ENCODE measurements at places on chromosomes 11 and 22.

GRCh38 chr22:48952256-48953102 is 875.2 kb downstream of the BRD1 start:
- DNase-seq: no peak

GRCh38 chr11:95608093-95608492 is 181.5 kb downstream of the FAM76B start:
- no peak for DNase-seq

- no peak for DNase-seq
Measured at GRCh38 chr22:36422287-36423014, 34.7 kb upstream of the MYH9 start.

DNA sequence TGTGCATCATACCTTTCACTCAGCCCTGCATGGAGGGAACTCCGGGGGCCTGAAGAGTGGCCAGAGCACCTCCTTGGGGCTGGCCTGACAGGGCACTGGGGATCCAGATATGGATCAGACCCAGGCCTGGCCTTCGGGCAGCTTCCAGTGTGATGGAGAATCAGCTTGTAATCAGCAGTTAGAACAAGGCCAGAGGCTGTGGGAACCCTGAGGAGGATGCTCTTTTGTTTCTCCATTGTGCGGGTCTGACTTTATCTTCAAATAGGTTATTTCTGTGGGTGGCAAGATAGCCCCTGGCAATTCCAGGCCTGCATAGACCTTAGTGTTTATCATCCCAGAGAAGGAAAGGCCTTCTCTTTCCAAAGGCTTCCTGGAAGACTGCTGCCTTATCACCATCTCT is 12.3 kb downstream of the DGAT2 start:
- no peak for DNase-seq

- DNase-seq: no peak
Measured at GRCh38 chr11:9820260-9820659, 156.4 kb downstream of the SWAP70 start.

DNA sequence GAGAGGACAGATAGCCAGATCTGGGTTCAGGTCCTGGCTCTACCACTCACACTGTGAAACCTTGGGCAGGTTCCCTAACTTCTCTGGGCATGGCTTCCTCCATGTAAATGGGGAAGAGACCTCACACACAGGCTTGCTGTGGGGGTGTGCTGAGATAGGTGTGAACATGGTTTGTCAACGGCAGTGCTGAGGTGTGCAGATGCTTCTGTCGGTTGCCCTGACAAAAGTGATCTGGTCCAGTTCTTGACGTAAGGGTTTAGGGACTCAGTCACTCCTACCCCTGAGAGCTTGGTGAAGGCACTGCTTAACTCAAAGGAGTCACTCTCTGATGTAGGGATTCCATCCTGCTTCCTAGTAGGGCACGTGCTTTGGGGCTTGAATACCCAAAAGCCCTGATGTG is 2.0 kb downstream of the C1QTNF4 start:
- DNase-seq: no peak

DNA sequence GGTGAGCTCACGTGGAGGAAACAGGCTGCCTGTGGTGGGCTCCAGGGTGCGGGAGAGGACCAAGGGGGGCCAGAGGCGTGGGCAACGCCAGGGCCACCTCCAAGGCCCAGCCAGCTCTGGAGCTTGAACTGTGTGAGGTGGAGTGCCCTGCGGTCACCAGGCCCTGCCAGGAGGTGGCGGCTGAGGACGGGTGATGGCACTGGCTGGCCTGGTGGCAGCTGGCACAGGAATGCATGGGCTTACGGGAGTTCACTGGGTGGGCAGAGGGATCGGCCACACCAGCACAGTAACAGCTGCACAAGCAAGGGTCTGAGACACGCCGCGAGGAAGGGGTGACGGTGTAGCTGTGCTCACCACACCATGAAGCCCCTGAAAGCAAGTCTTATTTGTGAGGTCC is 15.8 kb downstream of the TOLLIP start:
- no peak for DNase-seq

- DNase-seq: no peak
Measured at GRCh38 chr11:133661846-133662245, 129.5 kb upstream of the OPCML start.

GRCh38 chr11:77200351-77201268 is 72.6 kb downstream of the MYO7A start:
- no peak for DNase-seq

DNA sequence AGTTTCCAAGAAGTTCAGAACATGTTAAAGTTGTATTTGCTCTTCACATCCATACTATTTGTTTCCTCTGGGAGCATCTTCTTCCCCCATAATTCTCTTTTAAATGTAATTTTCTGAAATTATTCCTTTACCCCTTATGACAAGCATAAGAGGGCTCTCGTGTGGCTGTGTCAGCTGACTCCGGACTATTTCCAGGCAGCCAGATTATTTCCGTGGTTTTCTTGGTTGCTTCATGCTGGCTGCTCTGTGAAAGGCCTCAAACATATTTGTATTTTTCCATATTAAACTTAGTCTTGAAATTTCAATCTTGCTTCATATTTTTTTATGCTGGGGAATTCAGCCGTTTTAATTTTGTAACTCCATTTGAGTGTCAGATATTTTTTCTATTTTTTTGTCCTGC is 2.8 kb upstream of the MMP1 start:
- DNase-seq: no peak

DNA sequence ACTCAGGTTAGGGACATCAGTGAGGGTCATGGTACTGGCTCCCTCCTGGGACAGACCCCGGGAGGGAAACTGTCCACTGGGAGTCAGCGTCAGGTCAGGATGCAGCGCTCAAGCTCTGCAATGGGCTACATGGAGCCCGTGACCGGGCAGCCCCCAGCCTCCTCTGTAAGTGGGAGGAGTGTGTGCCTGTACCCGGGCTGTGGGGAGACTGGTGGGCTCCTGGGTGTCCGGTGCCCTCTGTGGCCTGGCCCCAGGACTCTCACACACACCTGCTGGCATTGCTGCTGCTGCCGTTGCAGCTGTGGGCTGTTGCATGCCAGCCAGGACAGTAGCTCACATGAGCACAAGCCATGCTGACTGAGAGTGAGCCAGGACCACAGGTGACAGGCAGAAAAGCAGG is 630.3 kb downstream of the TBC1D22A start:
- no peak for DNase-seq

- no peak for DNase-seq
Measured at GRCh38 chr22:48240148-48240934, 1477.9 kb downstream of the TBC1D22A start.

- DNase-seq: no peak
Measured at GRCh38 chr11:69201066-69201365, 45.3 kb downstream of the SMIM38 start.

DNA sequence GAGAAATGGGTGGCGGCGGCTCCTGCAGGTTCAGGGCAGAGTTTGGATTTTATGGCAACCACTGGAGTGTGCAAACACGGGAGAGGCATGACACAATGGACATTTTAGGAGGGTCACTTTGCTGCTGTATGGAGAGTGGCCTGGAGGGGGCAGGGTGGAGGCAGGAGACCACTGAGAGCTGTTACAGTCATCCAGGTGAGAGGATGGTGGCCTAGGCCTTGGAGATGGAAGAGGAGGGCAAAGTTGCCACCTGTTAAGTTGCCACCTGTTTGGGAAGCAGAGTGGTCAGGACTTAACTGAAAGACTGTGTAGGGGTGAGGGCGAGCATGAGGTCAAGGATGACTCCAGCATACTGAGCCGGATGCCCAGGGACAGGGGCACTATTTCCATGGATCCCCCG is 2.3 kb upstream of the RAD9A start:
- no peak for DNase-seq

DNA sequence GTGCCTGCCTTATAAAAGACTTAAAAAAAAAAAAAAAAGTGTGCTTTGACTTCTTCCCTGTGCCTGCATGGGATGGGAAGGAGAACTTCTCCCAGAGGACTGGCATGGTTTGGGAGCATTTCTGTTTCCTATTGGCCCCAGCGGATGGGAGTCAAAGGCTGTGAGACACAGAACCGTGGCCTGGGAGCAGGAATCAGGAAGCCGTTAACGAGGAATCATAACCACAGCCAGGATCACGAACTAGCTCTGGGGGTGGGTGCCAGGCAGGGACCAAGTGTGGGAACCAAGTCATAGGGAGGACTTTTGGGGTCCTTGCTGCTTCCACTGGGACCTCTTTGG is 526 bp downstream of the C1QTNF6 start:
- DNase-seq: no peak

- DNase-seq: no peak
Measured at GRCh38 chr22:38872831-38873248, 824 bp upstream of the CBX6 start.

DNA sequence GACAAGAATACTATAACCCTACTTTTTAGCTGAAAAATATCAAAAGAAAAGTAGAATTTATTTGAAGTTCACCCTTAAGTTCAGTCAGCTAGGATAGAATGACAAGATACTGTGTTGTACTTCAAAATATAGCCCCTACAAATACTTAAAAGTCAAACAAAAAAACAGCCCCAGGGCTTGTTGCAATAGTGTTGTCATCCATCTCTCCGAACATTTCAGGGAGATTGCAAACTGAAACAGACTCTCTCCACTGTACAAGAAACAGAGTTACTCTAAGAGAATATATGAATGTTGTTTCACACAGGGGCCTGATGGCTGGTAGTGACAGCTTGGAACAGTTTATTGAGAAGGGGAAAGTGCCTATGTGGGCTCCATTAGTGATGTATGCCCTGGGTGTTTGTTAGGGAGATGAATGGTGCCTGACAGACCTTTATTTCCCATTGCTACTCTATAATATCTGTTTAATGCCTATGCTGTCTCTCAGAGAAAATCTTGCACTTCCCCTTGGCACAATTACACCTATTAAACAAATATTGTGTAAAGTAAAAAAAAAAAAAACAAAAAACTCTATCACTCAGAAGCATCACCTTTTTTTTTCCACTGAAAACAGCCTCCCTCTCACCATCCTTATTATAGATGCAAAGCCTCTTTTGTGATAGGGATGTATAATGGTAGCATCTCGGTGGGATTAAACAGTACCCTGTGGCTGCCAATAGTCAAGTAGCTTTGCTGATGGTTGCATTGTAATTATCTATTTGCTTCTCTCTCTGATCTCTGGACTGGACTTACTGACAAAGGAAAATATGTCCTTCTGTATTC is 506.3 kb upstream of the LUZP2 start:
- DNase-seq: no peak
